ENCODE measurements at places on chromosomes 2 and 18.

GRCh38 chr2:74039611-74040010 lies 54.9 kb downstream of the TET3 start:
- DNase-seq, result no peak

DNA sequence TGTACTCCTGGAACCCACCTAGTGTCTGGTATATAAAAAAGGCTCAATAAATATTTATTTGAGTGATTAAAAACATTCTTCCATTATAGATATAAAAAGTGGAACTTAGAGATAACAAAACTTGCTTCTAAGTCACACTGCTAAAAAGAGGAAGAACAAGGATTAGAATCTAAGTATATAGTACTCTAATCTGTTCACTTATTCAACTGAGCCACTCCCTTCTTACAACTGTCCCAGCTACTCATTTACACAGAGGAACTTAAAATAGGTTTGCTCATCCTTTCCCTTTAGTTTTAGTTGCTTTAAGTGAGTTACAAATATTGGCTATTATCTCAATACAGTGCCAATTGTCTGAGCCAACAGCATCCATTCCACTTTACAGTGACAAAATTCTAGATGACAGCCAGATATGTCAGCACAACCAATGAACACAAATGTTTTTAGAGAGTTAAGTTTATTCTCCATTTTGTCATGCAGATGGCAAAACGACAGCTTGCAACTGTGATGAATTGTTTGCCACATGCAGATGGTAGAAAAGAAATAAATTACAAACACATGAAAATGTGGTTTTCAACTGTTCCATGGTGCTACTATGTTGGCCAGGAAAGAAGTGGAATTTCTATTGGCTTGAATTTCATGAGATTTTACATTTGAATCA lies 280.7 kb upstream of the ZC3H15 start:
- DNase-seq, result no peak

GRCh38 chr2:135701442-135701841 lies 40.2 kb upstream of the UBXN4 start:
- no peak for DNase-seq

DNA sequence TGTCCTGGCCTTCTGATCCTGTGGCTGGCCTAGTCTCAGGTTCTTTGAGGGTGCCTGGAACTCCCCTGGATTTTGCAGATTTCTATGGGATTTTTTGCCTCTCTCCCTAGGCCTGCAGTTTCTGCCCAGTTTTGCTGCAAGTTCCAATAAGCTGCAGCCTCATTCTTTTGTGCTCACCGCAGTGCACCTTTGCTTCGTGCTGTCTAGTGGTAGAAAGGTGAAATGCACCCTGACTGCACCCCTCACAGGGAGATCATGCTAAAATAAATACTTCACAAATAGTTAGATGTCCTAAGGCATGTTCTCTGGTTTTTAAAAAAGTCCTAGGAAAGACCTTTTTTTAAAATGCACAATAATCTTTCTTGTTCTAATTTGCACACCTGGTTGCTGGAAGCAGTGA lies 72.5 kb downstream of the GNAL start:
- no peak for DNase-seq

- no peak for DNase-seq
Observed at GRCh38 chr2:216508229-216508628, 9.6 kb downstream of the RPL37A start.

DNA sequence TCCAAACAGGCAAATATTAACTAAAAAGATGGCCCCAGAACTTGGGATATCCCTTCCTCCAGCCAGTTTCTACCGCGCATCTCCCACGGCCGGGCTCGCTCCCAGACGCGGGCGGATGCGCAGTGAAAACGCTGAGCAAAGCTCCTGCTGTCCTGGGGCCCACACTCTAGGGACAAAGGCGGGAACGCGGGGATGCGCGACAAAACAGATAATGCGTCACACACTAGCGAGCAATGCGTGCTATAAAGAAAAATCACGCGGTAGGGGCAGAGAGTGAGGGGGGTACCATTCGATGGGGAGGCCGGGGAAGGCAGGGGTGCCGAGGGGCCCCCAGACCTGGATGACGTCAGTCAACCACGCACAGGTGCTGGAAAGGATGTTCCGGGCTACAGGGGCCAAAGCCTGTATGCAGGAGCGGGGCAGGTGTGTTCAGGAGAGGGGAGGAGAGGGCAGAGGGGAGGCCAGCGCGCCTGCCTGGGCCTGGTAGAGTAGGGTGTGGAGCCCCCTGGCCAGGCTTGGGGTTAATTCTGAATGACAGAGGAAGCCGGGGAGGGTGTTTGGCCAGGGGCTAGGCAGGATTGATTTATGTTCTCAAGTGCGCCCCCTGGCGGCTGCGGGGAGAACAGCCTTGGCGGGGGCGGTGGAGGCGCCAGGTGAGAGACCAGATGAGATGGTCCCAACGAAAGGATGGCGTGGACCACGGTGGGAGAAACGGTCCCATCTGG lies 14.9 kb upstream of the ITM2C start:
- peak; percentile 70 for DNase-seq

GRCh38 chr2:199704358-199705238 lies 146.4 kb downstream of the FTCDNL1 start:
- peak; percentile 49 for DNase-seq

DNA sequence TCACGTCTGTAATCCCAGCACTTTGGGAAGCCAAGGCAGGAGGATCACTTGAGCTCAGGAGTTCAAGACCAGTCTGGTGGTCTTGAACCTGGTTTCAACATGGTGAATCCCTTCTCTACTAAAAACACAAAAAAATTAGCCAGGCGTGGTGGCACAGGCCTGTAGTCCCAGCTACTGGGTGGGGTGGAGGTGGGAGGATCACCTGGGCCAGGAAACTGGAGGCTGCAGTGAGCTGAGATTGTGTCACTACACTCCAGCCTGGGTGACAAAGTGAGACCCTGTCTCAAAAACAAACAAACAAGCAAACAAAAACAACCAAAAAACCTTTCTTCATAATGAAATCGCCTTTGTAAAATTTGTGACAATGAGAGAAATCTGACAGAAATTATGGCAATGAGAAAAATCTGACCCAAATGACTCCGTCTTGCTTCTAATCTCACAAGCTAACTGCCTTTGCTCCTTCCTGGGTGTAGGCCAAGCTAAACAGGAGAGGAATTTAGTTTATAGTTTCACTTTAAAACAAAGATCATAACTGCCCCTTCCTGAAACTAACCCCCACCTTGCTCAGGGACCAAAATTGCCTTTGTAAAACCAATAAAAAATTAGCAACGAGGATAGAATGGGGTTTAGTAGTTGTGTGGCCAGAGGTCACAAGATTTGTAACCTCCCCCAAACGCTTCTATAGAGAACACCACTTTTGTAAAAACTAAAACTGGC lies 60.7 kb upstream of the KIF5C start:
- DNase-seq, result no peak

- DNase-seq, result no peak
Observed at GRCh38 chr2:20450201-20450999, 3.5 kb downstream of the RHOB start.

GRCh38 chr18:30135938-30136337 lies 906.6 kb downstream of the DSC3 start:
- no peak for DNase-seq

DNA sequence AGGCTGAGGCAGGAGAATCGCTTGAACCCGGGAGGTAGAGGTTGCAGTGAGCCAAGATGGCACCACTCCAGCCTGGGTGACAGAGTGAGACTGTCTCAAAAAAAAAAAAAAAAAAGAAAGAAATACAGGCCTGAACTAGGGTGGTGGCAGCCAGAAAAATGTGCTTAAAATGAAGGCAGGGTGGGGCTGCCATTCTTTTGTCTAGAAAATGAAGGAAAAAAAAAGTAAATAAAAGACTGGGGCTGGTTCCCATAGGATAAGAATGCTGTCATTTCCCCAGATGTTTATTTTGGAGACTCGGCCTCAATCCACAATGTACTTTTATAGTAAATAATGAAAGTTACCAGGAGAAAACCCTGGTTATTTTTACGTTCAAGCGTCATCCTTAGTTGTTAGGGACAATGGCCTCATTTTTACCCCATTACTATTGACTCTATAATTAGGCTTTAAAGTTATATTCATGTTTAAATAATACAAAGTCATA lies 58.9 kb downstream of the ATP8B1 start:
- DNase-seq, result no peak

GRCh38 chr2:221563270-221563985 lies 8.7 kb downstream of the EPHA4 start:
- DNase-seq, result no peak

- DNase-seq, result no peak
Observed at GRCh38 chr18:12518326-12518725, 110.6 kb downstream of the PRELID3A start.

DNA sequence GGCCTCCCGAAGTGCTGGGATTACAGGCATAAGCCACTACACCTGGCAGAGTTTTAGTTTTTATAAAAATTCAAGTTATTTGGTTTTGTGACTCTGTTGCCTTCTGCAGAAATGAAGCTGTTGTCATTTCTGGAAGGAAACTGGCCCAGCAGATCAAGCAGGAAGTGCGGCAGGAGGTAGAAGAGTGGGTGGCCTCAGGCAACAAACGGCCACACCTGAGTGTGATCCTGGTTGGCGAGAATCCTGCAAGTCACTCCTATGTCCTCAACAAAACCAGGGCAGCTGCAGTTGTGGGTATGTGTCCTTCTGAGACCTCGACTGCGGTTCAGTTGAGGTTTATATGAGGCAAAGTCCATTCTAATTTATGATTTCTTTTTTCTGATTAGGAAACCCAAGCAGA lies 7.2 kb downstream of the MTHFD2 start:
- DNase-seq, result no peak

- peak; percentile 78 for DNase-seq
Observed at GRCh38 chr2:96554293-96555145, 18.0 kb downstream of the ARID5A start.

DNA sequence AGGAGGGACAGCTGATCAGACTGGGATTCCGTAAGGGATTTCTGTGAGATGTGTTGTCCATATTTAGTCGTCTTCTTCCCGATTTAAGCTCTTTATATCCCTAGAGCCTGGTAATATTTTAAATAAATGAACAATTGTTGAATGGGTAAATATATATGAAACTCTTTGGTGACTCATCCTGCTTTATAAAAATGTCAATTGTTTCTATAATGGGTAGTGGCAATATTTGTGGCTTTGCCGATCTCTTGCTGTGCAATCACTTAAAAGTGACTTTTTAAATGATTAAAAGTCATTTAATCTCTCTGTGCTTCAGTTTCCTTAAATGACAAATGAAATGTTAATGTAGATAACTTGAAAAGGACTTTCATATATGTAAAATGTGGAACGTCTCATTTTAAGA lies 339.2 kb downstream of the RNF144A start:
- DNase-seq, result no peak

- no peak for DNase-seq
Observed at GRCh38 chr2:26148501-26148900, 24.4 kb upstream of the GAREM2 start.

GRCh38 chr18:29749704-29750103 lies 1292.8 kb downstream of the DSC3 start:
- no peak for DNase-seq

DNA sequence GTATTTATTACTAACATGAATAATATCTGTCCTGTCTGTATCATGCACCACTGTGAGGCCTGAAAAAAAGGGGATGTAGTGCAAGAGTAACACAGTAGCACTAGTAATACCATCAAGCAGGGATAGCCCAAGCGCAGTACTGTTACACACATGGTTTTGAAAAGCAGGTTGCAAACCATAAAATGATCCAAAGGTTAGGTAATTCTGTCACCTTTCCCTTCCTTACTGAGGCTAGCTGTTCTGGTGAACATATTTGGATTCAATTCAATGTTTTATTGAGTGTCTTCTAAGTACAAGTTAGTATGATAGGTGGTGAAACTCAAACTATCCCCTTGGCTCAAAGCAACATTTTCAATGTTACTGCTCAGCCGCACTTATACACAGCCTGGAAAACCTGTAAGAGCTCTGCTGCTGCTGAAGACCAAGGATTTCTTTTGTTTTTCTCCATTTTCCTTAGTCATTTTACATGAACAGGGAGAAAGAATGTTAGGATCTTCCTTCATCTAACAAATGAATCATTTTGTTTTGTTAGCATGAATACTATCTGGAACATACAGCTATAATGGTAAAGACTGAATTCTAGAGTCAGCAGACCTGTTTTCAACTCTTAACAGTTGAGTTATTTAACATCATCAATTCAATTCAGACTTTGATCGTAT lies 102.5 kb upstream of the ITPRID2 start:
- DNase-seq, result no peak

DNA sequence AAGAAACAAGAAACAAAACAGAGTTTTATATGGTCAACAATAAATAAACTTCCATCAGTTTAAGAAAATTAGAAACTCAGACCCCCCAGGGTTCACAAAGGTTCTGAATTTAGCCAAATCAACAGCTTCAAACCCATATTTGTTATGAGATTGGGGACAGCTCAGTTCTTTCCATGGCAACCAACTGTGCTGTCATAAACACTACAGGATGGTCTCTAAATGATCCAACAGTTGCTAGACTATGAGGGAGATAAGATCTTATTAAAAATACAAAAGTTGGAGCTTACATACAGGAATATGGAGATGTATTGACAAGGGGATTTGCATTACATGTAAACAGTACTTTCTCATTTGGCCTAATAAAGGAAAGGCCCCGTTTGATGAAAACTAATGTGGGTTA lies 154.6 kb upstream of the CTAGE1 start:
- no peak for DNase-seq
